Activated CD4-positive, alpha-beta memory T cell treated with anti-CD3 and anti-CD28 coated beads for 36 hours (primary cell): ENCODE measurements at places on chromosomes 1 and 21. TPM values are rescaled to one million over a fixed set of nuclear protein-coding genes. Genes with fewer than 3 reads are reported as not detected.

ATXN7L2 gene
- 10.7 TPM for total RNA-seq

ANGPTL7 gene
- not detected for total RNA-seq

SPRR2B gene
- not detected for total RNA-seq

PHLDA3 gene
- 4.1 TPM for total RNA-seq

OR6N1 gene
- not detected for total RNA-seq

MASP2 gene
- not detected for total RNA-seq

AMPD1 gene
- not detected for total RNA-seq

OR6K3 gene
- not detected for total RNA-seq

MYOG gene
- total RNA-seq: not detected

EXTL1 gene
- total RNA-seq: not detected

CYP4A11 gene
- not detected for total RNA-seq

TYW3 gene
- total RNA-seq: 29.0 TPM

COL24A1 gene
- total RNA-seq: not detected

CD164L2 gene
- total RNA-seq: not detected

WNT4 gene
- not detected for total RNA-seq

TMEM269 gene
- total RNA-seq: 0.15 TPM

ERICH3 gene
- total RNA-seq: not detected
